ENCODE measurements at places on chromosomes 2 and 18.

GRCh38 chr2:205086662-205087061 lies 541.4 kb downstream of the PARD3B start:
- DNase-seq: no peak

GRCh38 chr18:31683968-31684278 lies 458 bp downstream of the B4GALT6 start:
- no peak for DNase-seq

GRCh38 chr2:17793803-17794354 lies 22.4 kb upstream of the MSGN1 start:
- DNase-seq: no peak

- DNase-seq: no peak
Measured at GRCh38 chr2:41791523-41791922, 256.3 kb upstream of the PKDCC start.

GRCh38 chr2:71907503-71907902 lies 240.2 kb downstream of the CYP26B1 start:
- DNase-seq: no peak

- no peak for DNase-seq
Measured at GRCh38 chr2:10366601-10367270, 64.0 kb downstream of the HPCAL1 start.

GRCh38 chr18:43471873-43472272 lies 194.6 kb upstream of the SYT4 start:
- DNase-seq: no peak

DNA sequence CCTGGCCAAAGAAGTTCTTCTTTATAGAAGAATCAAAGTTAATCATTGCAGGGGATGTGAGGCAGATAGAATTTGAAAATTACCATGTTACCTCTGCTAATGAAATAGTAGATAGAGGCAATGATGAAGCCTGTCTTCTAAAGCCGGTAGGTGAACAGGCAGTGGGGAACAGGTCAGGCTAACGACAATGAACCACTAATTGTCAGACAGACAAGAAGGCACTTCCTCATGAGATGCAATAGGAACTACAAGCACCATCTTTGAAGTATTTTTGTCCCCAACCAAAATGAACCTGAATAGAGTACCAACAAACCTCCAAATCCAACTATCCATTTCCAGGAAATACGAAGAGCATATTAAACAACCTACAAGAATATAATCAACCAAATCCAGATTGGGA lies 41.6 kb upstream of the RAB31 start:
- DNase-seq: no peak

DNA sequence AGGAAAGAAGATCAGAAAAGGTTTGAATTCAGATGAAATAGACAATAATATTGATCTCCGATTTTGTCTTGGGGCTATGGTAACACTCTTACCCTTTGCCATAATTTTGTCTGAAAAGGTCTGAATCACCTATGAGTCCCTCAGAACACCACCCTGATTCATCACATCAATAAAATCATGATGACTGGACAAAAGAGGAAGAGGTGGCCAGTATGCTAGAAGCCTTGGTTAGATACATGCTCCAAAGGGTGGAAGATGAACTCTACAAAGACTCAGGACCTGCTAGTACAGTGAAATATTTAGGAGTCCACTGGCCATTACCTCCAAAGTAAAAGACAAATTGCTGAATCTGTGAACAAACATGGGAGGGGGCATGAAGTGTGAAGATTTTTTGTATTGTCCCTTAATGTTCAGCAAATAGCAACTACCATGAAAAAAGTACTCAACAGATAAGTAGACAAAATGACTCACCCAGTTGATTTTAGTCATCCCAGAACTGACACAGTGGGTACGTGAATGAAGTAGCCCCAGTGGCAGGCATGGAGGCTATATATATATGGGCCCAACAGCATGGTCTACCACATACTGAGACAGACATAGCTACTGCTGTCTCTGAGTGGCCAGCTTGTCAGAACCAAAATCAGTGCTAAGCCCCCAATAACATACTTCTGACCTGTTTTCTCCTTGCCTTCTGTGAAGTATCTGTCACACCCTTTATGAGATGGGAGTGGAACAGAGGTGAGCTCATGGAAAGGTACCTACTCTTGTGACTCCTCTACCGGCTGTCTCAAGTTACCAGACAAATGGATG lies 36.5 kb upstream of the GLS start:
- no peak for DNase-seq

DNA sequence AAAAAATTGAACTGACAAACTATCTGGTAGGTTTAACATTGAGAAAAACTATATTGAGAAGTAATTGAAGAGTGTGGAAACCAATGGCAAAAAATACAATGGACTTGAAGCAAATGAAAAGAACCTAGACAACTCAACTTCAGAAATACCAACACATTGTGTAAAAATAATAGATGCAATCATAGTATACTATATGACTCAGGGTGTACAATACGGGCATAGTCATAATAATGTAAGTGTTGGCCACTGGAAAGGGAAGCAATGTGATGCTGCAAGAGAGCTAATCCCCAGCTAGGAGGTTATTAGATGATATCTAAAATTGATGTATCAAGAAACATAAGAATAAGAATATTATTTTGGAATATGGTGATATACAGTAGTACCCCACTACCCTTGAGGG lies 45.3 kb downstream of the SMAD7 start:
- no peak for DNase-seq

- DNase-seq: no peak
Measured at GRCh38 chr18:51039138-51040112, 9.4 kb downstream of the SMAD4 start.

- DNase-seq: no peak
Measured at GRCh38 chr2:54915101-54915500, 135.2 kb downstream of the RTN4 start.

DNA sequence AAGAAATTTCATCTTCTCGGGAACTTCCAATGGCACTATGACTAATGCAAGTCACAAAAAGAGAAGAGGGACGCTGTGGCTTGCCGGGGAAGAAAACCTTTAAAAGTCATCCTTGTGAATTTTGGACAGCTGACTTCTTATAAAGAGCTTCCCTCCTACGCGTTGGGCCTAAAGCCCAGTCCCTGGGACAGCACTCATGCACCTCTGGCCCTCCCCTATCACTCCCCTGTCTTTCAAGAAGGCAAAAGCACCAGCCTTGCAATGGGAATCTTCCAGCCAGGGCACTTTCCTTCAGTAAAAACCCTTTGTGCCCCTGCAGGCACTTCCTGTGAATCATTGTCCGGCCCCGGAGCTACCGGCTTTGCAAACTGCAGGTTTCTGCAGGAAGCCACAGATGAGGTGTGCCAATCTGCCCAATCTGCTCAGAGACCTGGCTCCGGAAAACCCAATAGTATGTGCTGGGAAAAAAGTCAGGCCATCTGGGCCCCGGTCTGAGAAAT lies 7.1 kb downstream of the MREG start:
- no peak for DNase-seq

DNA sequence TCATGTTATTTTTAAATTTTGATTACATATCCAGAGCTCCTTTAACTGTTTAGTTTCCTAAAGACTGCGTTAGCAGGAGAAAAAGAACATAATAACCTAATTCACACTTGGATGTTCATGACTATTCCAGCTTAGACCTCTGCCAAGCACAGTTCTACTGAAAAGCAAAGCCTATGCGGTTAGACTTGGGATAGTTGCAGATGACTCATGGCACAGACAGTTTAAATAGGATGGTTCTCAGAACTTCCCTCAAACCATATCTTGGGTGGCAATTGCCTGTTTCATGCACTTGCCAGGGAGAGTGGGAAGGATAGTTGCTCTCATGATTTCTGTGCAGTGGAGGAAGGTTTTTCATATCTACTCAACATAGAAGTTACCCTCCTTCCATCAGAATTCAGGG lies 149.7 kb upstream of the KLHL29 start:
- no peak for DNase-seq

- DNase-seq: no peak
Measured at GRCh38 chr2:145379934-145380333, 860.0 kb upstream of the ZEB2 start.

- no peak for DNase-seq
Measured at GRCh38 chr2:235570966-235571692, 77.3 kb downstream of the AGAP1 start.

DNA sequence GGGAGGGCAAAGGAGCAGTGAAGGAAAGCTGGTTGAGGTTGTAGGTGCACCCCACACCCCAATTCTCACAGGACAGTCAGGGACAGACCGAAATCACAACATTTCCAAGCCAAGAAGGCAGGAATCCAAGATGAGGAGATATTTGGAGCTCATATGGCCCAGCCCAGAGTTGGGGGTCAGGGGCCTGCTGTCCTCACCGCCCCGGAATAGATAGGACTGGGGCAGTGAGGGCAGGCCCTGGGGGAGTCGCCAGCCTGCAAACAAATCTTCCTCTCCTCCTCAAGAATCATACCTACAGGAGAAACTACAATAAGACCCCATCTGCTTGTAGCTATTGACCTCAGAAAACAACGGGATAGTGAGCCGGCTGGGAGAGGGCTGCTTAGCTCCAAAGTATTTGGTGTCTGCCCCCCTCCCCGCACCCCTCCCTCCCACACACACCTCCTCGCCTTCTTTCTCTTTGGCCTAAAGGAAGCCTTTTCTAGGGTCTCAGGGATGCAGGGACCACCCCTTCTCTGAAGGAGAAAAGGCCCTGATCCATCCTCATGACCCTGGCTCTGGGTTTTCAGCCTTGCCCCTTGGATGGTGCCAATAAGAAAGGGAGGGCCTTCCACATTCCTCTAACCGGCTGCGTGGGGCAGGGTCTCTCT lies 3.8 kb downstream of the EN1 start:
- no peak for DNase-seq

GRCh38 chr18:74234326-74235171 lies 57.2 kb downstream of the CYB5A start:
- no peak for DNase-seq

- no peak for DNase-seq
Measured at GRCh38 chr2:38438133-38438882, 61.2 kb upstream of the ATL2 start.

DNA sequence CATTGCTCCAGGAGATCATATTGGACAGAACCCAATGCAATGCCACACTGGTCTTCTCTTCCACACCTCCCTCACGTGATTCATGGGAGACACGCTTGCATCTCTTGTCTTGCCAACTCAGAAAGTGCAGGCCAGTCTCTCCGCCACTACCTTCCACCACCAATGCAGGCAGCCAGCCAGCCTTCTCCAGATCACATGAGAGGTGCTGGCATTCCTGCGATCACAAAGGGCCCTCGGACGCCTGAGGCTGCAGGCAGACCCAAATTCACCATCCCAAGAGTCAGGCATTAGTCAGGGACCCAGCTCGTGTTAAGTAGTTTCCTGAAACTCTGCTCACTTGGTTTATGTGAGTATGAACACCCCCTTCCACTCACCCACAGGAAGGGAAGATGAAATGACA lies 437.0 kb upstream of the ETAA1 start:
- DNase-seq: no peak
